Central memory CD8-positive, alpha-beta T cell (primary cell): ENCODE measurements at places on chromosomes 13 and 19.

DNA sequence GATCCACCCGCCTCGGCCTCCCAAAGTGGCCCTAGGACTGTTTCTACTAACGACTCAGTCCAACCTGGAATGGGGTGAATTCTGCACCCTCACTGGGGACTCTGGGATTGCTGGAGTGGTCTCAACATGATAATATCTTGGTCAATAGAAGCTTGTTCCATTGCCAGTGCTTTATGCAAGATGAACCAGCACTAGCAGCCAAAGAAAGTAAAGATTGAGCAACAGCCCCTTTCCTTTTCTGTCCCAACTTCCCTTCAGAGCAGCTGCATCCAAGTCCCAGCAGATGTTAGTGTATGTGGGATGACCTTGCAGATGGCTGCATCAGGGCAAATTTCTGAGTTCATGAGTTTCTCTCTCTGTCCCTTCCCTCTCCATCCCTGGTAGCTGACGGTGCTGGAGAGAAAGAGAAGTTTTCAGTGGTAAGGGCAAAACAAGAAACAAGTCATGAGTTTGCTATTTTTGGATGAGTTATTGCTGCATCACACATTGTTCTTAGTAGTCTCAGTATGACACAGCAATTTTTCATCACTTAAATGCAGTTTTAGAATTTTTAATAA is 183.6 kb upstream of the EDNRB start:
- no peak overlapping the region for H3K27ac ChIP-seq
- no peaks in the 10 kb centered on the region for H3K36me3 ChIP-seq
- peaks cover 11% of the 10 kb centered on the region for H3K27me3 ChIP-seq
- DNase-seq = no peak
- H3K4me1 ChIP-seq = no peaks in the 10 kb centered on the region

DNA sequence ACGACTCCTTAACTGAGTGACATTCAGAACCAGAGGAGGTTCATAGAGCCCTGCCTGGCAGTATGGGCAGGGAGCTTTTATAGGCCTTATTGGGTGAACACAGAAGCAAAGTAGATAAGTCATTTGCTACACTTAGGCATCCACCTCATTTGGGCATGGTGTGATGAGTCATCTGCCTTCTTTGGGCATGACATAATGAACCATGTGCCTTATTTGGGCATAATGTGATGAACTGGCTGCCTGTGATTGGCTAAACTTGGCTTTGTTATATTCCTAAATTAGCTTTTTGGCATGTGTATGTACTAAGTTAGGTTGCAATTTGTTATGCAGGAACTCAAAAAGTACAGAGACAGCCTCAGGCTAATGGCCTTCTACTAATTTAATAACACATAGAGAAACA is 2210.2 kb upstream of the PCDH20 start:
- H3K36me3 ChIP-seq = no peaks in the 10 kb centered on the region
- no peak for DNase-seq
- H3K27me3 ChIP-seq = no peaks in the 10 kb centered on the region
- H3K27ac ChIP-seq = no peak overlapping the region

DNA sequence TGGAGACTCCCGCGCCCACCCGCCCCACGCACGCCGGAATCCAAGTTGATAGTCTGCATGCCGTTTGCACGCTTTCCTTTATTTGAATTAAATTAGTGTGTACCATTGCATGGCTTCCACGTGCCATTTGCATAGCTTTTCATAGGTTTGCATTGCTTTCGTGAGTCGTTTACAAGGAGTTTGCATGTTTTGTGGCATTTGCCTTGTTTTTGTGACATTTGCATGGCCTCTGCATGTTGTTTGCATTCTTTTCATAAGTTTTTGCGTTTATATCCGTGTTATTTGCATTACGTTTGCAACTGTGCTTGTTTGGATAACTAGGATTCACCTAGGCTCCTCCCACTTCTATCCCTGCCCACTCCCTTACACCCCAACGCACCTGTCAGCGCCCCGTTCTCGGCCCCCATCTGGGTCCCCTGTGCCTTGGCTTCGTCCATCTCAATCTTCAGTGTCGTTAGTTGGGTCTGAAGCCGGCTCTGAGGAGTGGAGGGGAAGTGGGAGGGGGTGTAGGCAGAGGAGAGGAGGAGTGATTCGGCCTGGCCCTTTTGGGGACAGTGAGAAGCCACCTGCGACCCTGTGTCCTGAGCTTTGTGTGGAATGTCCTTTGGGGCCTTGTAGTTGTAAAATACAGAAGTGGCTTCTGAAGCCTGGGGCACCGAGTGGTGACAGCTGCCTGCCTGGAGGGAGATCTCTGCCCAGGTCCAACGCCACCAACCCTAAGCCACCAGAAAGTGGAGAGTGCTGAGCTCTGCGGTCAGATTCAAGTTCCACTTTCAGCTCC is 2.4 kb downstream of the CCDC194 start:
- no peaks in the 10 kb centered on the region for H3K27me3 ChIP-seq
- peaks cover 11% of the 10 kb centered on the region for H3K36me3 ChIP-seq
- H3K4me3 ChIP-seq = peak overlapping the region; percentile 84
- no peak for DNase-seq

- H3K27me3 ChIP-seq = no peaks in the 10 kb centered on the region
- H3K4me3 ChIP-seq = peak overlapping the region; percentile 84
- H3K27ac ChIP-seq = peak overlapping the region; percentile 96
- H3K36me3 ChIP-seq = peaks cover 12% of the 10 kb centered on the region
- DNase-seq = no peak
Measured at GRCh38 chr19:46954993-46955812, 64.4 kb upstream of the NPAS1 start.

GRCh38 chr19:1220976-1221903 is 15.7 kb downstream of the STK11 start:
- no peak overlapping the region for H3K4me3 ChIP-seq
- DNase-seq = no peak
- peaks cover 3% of the 10 kb centered on the region for H3K36me3 ChIP-seq
- no peak overlapping the region for H3K27ac ChIP-seq
- no peaks in the 10 kb centered on the region for H3K4me1 ChIP-seq

GRCh38 chr13:78601874-78602560 is 1.3 kb downstream of the POU4F1 start:
- no peak for DNase-seq
- peak overlapping the region; percentile 89 for H3K27ac ChIP-seq
- peaks cover 99% of the 10 kb centered on the region for H3K27me3 ChIP-seq
- peaks cover 27% of the 10 kb centered on the region for H3K4me1 ChIP-seq
- H3K4me3 ChIP-seq = peak overlapping the region; percentile 84

GRCh38 chr13:30464496-30465342 is 1.0 kb downstream of the HMGB1 start:
- peak overlapping the region; percentile 95 for H3K27ac ChIP-seq
- H3K27me3 ChIP-seq = no peaks in the 10 kb centered on the region
- peaks cover 39% of the 10 kb centered on the region for H3K36me3 ChIP-seq

DNA sequence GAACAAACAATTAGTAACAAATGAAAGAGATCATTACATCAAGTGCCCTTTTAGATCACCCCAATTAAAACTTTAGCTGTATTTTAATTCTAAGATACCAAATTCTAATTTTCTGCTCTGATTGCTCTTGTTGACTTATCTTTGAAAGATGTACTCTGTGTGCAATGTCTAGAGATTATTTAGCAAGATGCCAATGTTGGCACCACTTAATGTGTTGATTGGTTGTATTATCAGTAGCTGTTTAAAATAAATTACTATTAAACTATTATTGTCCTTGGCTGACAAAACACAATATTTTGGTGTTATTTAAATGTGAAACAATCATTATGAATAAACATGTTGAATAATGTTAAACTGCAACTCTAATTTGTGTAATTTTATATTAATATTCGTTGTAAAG is 386.0 kb downstream of the DACH1 start:
- H3K4me3 ChIP-seq = no peak overlapping the region
- no peaks in the 10 kb centered on the region for H3K4me1 ChIP-seq
- no peak overlapping the region for H3K27ac ChIP-seq
- H3K27me3 ChIP-seq = no peaks in the 10 kb centered on the region

- H3K4me1 ChIP-seq = peaks cover 42% of the 10 kb centered on the region
- no peaks in the 10 kb centered on the region for H3K36me3 ChIP-seq
- no peak for DNase-seq
- H3K27ac ChIP-seq = no peak overlapping the region
- no peaks in the 10 kb centered on the region for H3K27me3 ChIP-seq
Measured at GRCh38 chr13:112719016-112719415, 29.2 kb downstream of the ATP11A start.

GRCh38 chr13:41502031-41502430 is 44.7 kb downstream of the RGCC start:
- H3K27ac ChIP-seq = peak overlapping the region; percentile 58
- H3K4me1 ChIP-seq = peaks cover 34% of the 10 kb centered on the region
- no peaks in the 10 kb centered on the region for H3K27me3 ChIP-seq
- H3K36me3 ChIP-seq = peaks cover 2% of the 10 kb centered on the region
- no peak for DNase-seq

GRCh38 chr19:52274191-52274590 is 4.8 kb downstream of the ZNF766 start:
- DNase-seq = no peak
- no peak overlapping the region for H3K4me3 ChIP-seq
- H3K27ac ChIP-seq = no peak overlapping the region
- H3K4me1 ChIP-seq = peaks cover 80% of the 10 kb centered on the region
- peaks cover 19% of the 10 kb centered on the region for H3K36me3 ChIP-seq

GRCh38 chr19:35879770-35880317 is 11.5 kb downstream of the APLP1 start:
- no peak overlapping the region for H3K4me3 ChIP-seq
- peak; percentile 36 for DNase-seq
- H3K4me1 ChIP-seq = peaks cover 13% of the 10 kb centered on the region
- peaks cover 43% of the 10 kb centered on the region for H3K27me3 ChIP-seq
- peaks cover 3% of the 10 kb centered on the region for H3K36me3 ChIP-seq
- no peak overlapping the region for H3K27ac ChIP-seq

DNA sequence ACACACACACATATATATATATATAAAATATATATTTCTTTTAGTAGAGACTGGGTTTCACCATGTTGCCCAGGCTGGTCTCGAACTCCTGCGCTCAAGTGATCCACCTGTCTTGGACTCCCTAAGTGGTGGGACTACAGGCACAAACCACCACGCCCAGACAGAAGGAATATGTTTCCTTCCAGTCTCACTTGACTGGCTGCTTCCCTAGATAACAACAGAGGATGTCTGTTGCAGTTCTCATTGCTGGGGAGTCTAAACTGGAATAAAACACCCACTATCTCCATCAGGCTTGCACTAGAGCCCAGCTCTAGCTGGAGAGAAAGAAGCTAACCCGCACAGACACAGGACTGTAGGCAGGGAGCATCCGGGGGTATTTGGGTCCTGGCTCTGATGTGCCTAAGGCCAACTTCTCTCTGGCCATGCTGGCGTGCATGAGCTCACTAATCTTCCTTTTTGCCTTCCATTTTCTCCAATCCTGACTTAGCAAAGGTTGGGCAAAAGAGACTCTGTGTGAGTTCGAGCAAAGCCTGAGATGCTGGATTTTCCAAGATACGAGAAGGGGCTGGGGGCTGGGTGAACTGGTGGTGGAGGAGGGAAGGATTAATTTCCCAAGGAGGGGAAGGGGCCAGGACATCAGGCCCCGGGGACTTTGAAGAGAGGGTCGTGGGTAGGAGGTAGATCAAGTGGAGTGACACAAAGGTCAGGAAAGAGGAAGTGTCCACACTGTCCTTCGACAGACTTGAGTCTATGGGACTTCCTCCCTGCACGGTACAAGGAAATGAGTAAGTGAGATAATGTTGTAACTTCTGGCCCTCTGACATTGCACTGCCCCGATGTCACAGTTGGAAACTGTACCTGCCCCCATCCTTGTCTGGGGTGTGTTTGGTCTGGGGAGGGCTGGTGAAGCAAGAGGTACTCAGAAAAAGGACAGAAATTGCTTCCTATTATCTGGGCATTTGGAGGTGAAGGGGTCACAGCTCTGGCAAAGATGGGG is 22.5 kb upstream of the ALOX5AP start:
- H3K27ac ChIP-seq = peak overlapping the region; percentile 24
- no peaks in the 10 kb centered on the region for H3K36me3 ChIP-seq
- H3K4me3 ChIP-seq = no peak overlapping the region
- H3K4me1 ChIP-seq = peaks cover 9% of the 10 kb centered on the region
- no peaks in the 10 kb centered on the region for H3K27me3 ChIP-seq
- no peak for DNase-seq

- peaks cover 10% of the 10 kb centered on the region for H3K4me1 ChIP-seq
- H3K4me3 ChIP-seq = no peak overlapping the region
- H3K36me3 ChIP-seq = peaks cover 50% of the 10 kb centered on the region
- no peaks in the 10 kb centered on the region for H3K27me3 ChIP-seq
Measured at GRCh38 chr19:18865973-18866799, 29.8 kb downstream of the CERS1 start.

- H3K27ac ChIP-seq = no peak overlapping the region
- no peaks in the 10 kb centered on the region for H3K4me1 ChIP-seq
- DNase-seq = no peak
- H3K4me3 ChIP-seq = no peak overlapping the region
Measured at GRCh38 chr13:37648609-37649008, 50.0 kb upstream of the POSTN start.

DNA sequence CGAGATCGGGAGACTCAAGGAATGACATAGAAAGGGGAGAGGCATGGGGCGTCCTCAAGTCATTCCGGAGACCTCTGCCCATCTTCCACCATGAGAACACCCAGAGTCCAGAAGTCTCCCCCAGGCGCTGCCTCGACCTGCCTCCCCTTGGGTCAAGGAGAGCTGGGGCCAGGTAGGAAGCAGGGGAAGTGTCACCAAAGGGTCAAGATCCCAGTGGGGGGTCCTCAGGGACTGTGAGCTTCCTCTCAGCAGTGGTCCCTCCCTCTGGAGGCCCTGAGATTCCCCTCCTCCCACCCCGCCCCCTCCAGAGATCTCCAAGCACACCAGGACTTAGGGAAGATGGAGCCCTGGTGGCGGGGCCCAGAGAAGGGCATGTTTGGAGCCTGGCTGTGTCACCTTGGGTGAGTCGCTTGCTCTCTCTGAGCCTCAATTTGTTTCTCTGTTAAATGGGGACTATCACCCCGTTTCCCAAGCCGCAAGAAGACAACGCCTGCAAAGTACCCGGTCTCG is 919 bp downstream of the DACT3 start:
- no peak for DNase-seq
- no peak overlapping the region for H3K27ac ChIP-seq
- H3K27me3 ChIP-seq = peaks cover 39% of the 10 kb centered on the region
- H3K4me3 ChIP-seq = peak overlapping the region; percentile 76

GRCh38 chr19:40612831-40613689 is 11.9 kb downstream of the LTBP4 start:
- H3K4me3 ChIP-seq = peak overlapping the region; percentile 97
- peaks cover 13% of the 10 kb centered on the region for H3K36me3 ChIP-seq
- no peak for DNase-seq
- H3K27ac ChIP-seq = peak overlapping the region; percentile 85
